ENCODE measurements at places on chromosomes 5 and 9.

DNA sequence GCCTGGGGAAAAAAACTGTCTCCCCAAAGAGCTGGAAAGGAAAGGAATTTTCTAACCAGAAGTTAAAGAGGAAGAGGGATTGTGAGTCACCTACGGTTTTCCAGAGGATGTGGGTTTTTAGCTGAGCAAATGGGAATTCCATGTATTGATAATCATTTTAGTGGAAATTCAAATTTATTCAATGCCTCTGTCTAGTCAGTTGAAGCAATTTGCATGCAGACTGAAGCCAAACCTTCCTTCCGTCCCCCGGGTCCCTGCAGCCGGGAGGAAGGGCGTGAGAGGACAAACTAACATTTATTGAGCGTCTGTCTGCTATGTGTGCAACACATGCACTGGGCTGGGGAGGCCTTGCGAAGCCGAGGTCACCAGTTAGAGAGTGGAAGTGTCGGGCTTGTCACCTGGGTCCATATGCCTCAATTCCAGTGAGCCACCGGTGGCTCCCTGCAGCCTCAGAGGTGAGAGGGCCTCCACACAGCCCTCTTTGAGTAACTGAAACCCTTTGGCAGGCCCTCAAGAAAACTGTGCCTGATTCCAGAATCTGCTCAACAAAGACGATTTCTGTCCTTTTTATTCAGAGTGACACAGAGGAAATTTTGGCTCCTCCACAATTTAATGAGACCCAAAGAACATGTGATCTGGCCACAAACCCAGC, 70.3 kb downstream of the COL27A1 start:
- DNase-seq = no peak

GRCh38 chr5:164518067-164518740, 1012.8 kb downstream of the MAT2B start:
- DNase-seq = peak; percentile 6

DNA sequence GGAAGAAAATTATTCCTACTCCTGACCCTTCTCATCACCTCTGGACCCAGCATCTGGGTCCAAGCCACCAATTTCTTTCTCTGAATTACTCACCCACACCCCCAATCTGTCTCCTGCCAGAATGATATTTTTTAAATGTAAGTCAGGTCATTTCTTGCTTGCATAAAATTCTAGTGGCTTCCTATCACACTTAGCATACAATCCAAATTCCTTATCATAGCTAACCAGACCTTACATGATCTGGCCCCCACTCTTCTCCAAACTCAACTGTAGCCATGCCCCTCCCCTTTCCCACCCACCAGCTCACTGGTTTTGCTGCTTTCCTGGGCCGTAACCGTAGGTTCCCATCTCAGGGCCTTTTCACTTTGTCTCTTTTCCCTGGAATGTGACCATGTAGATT, 15.2 kb downstream of the HTR4 start:
- DNase-seq = no peak

- no peak for DNase-seq
These were observed 6.5 kb upstream of the HMCN2 start for GRCh38 chr9:130259044-130259443.

- no peak for DNase-seq
These were observed 610.5 kb upstream of the ITGA1 start for GRCh38 chr5:52177193-52177592.
